Femur (tissue), 1 donor: ENCODE measurements at places on chromosomes 12 and 14.

GRCh38 chr12:44307506-44308168 lies 471.8 kb downstream of the TMEM117 start:
- no peak for DNase-seq

- no peak for DNase-seq
Observed at GRCh38 chr14:34014936-34015335, 64.1 kb upstream of the EGLN3 start.

DNA sequence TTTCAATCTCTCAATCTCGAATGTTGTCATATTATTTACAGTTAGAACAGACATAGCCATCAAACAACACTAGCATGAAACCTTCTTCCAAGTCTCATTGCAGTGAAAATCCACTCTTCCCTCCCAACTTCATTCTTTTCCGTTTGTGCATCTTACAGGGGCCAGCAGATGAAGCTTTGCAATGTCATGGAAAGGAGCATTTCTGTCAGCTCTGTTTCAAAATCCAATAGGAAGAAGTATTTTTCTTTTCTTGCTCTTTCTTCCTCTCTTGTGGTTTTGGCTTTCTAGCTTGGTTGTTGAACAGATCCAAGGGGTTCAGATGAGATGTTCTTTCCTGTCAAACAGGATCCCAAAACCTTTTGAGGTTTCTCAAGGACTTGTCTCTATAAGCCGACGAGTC lies 416.6 kb downstream of the AEBP2 start:
- no peak for DNase-seq

DNA sequence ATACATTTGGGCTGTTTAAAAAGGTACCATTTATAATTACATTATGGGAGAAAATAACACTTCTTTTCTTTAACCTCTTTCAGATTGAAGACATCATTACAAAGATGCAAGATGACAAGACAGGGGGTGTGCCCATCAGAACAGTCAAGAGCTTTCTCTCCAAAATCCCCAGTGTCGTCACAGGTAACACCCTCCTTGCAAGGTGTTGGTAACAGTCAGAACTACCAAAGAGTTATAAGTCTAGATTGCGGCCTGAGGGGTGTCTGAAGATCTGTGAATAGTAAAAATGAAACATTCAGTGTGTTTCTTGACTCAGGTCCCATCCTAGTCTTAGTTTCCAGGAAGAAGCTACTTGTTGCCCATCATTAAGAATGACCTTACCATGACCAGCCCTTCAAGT lies 419.8 kb downstream of the RGS6 start:
- DNase-seq = no peak

DNA sequence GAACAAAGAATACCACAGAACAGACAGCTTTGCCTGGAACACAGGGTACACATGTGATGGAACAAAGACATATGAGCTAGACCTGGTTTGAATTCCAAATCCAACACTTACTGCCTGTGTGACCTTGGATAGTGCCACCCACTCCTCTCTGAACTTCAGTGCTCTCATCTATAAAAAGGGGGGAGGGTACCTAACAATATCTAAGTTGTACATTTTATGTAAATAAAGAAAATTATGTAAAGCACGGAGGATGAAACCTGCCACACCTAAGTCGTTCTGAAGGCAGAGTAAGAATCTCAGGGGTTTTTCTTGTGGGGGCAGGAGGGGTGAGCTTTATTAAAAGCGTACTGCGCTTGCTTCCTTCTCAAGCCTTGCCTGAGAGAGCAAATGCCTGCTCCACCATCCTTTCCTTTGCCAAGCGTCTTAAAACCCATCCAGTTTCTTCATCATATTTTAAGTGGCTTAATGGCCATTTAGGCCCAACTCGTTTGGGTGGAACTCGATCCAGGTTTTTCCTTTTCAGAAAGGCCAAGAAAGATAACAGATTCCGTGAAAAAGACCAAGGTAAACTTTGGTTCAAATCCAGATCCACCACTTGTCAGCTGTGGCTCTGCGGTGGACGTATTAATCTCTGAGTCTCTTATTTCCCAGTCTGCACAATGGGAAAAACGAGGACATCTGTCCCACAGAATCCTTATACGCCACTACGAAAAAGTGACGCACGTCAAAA lies 946 bp downstream of the DDX24 start:
- no peak for DNase-seq

GRCh38 chr14:95543021-95543420 lies 8.2 kb downstream of the GLRX5 start:
- no peak for DNase-seq

DNA sequence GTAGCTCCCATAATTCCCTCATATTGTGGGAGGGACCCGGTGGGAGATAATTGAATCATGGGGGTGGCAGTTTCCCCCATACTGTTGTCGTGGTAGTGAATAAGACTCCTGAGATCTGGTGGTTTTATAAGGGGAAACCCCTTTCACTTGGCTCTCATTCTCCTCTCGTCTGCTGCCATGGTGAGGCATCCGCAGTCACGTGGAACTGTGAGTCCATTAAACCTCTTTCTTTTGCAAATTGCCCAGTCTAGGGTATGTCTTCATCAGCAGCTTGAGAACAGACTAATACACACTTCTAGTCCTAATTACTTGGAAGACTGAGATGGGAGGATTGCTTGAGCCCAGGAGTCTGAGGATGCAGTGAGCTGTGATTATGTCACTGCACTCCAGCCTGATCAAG lies 64.4 kb downstream of the TMX1 start:
- no peak for DNase-seq

GRCh38 chr12:71461787-71462328 lies 22.3 kb downstream of the LGR5 start:
- DNase-seq = no peak

- no peak for DNase-seq
Observed at GRCh38 chr12:85998074-85998473, 124.0 kb downstream of the NTS start.

DNA sequence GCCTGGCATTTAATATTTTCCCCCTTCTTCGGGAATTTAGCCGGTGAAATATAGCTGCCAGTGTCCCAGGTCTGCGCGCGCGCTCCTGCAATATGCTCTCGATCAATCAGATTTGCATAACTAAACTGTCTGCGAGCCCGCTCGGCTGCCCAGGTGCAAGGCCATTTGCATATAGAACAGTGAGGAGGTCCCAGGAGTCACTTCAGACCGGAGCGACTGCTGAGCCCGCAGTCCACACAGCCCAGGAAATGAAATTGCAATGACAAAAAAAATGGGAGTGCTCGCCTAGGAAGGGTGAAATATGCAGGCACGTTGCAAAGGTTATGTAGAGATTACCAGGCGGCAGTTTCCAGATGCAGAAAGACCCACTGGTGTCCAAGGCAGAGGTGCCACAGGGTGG lies 228.5 kb downstream of the VRK1 start:
- no peak for DNase-seq

GRCh38 chr14:42002141-42002540 lies 395.5 kb downstream of the LRFN5 start:
- DNase-seq = no peak

- peak; percentile 61 for DNase-seq
Observed at GRCh38 chr14:33254861-33255395, 316.2 kb downstream of the NPAS3 start.

DNA sequence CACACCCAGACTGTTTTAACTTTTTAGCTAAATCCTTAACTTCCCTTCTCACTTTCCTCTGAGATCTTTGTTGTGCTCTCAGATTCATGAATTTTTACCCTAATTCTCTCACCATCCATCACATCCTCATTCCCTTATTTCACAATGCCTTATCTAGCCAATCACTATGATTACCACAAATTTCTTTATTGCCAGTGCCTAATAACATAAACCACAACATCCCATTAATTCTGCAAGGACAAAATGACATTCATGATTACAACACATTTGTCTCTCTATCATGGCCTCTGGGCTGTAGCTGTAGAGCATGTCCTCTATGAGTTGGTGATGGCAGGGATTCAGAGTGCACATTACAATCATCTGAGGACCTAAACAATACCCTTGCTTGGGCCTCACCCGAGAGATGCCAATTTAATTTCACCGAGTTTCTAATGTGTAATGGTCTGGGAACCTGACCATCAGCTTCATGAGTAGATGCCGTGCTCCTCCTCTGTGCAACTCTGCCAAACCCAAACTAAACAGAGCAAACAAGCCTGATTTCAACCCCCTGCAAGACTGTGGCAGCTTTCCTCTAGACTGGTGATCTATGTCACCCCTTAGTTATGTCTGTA lies 99.3 kb downstream of the SPTSSA start:
- DNase-seq = no peak

- no peak for DNase-seq
Observed at GRCh38 chr14:68168460-68169109, 349.0 kb downstream of the RAD51B start.

DNA sequence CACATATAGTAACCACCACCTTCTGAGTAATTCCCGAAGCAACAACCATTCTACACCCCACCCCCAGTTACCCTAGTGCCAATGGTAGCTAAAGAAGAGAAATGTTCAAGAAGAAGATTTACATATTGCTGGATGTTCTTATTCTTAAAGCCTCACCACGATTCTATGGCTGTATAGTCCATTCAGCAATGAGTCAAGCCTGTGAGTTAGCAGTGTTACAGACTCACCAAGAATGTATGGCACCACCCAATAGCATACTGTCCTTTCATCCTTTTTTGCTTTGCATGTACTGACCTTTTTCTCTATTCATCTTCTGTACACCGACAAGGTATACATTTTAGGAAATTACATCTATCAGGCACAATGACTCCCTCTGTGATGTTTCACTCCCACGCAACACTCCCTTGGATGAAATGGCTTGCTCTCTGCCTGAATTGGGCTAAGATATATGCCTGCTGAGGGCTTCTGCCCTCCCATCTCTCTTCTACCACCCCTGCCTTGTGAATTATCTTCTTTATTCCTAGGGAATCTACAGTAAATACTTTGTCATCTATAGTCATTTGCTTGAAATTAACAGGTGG lies 945.8 kb downstream of the DIO2 start:
- no peak for DNase-seq

DNA sequence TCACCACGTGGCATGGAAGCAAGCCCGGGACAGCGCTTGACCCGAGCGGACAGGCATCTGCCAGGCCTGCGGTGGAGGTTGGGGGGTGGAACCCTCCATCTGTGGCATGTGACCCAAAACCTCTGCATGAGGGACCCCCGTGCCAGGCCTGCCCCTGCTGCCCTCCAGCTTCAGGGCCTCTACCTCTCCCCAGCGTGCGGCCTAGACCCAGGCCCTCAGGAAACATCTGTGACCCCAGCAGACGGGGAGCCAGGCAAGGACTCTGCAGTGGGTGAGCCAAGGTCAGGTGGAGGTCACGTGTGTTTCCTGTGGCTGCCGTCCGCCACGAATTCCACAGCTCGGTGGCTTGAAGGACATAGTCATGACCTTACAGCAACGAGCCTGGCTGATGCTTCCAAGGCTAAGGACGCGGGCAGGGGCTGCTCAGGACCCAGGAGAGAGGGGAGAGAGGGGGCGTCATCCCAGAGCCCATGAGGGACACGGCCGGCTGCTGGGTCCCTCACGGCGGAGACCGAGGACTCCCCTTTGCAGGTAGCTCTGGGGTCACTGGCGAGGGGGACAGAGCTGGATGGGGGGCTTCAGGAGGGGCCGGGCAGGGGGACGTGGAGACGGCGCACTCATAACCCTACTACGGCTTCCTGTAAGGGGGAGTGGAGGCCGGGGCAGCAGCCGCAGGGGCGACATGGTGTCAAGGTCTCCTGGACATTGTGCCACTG lies 91.5 kb downstream of the GALNT9 start:
- no peak for DNase-seq

DNA sequence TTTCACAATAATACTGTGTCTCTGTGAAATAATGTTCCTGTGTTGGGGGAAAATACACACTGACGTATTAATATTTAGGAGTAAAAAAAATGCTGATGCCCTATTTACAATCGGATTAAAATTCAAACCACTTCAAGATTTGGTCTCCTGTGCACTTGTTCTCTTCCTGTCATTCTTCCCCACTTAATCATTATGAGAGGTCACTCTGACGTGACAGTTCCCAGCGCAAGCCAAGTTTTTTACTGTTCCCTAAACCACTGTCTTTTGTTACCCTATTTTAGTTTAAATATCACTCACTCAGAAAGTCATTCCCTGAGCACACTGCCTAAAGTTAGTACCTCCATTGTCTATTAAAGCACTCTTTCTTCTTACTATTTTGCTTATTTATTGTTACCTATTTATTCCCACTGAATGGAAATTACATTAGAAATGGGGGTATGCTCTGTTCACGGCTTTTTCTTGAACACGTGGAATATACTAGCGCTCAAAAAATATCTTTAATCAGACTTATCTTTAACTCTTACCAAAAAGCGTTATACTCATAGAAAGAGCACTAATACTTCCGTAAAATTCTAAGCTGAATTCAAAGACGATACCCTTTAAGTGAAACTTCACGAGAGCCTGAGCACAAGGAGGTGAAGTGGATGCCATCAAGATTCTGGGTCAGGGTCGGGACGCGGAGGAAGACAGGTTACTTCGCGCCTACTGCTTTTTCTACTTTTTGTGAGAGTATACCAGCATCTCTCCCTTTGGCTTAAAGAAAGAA lies 670 bp upstream of the PSMA3 start:
- no peak for DNase-seq

GRCh38 chr12:109199324-109199723 lies 82.9 kb downstream of the ACACB start:
- no peak for DNase-seq

DNA sequence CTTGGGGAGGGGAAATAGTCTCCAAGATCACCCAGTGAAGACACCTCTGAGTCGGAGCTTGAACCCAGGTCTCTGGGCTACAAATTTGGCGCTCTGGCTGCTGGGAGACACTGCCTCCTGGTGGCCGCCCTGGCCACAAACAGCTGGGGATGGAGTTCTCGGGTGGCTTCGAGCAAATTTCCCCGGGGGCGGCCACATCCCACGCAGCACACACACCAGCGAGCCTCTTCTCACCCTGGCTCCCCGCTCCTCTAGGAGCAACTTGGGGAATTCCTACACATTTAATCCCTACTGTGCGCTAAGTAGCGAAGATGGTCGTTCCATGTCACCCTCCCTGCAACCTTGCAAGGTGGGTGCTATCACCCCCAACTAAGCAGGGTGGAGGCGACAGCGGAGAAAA lies 66.2 kb upstream of the BEGAIN start:
- DNase-seq = no peak

DNA sequence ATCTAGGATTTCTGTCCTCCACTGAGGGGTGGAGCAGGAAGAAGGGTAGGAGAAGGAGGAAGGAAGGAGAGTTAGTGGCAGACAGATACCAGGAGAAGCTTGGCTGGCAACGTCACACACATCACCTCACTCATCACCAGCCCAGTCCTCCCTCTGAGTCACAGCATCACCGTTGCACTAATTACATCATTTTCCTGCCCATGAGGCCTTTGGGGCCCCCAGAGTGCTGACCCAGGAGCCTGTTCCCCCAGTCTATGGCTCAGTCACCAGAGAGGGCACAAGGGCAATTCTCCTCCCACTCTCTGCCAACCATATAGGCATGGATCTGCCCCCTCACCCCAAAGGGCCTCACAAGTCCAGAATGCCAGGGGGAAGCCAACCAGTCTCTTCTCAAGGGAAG lies 4.6 kb downstream of the RND1 start:
- DNase-seq = no peak

- no peak for DNase-seq
Observed at GRCh38 chr12:119684711-119685369, 16.9 kb downstream of the PRKAB1 start.

GRCh38 chr14:103733651-103734050 lies 18.0 kb downstream of the ZFYVE21 start:
- no peak for DNase-seq
